ENCODE measurements at places on chromosomes 11 and 22.
A peak's percentile ranks its signal among the peaks of the same experiment; 100 is the strongest.

GRCh38 chr11:128701936-128702335 is 8.1 kb downstream of the FLI1 start:
- no peak for DNase-seq

DNA sequence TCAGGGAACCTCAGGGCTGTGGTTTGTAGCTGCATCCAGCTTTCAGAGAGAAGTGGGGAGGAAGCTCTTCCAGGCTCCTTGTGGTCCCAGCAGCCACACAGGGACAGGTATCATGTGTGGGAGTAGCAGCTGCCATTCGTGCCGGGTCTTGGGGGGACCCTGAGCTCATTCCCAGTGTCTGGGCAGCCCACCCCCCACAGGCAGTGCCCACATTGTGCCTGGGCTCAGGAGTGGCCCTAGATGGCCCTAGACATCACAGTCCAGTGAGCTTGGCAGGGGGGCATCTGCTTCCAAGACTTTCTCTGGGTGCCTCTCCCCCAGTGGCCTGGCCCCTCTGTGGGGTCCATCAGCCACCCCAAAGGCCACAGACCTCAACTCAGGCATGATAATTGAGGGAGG is 619.7 kb downstream of the BRD1 start:
- DNase-seq = no peak

DNA sequence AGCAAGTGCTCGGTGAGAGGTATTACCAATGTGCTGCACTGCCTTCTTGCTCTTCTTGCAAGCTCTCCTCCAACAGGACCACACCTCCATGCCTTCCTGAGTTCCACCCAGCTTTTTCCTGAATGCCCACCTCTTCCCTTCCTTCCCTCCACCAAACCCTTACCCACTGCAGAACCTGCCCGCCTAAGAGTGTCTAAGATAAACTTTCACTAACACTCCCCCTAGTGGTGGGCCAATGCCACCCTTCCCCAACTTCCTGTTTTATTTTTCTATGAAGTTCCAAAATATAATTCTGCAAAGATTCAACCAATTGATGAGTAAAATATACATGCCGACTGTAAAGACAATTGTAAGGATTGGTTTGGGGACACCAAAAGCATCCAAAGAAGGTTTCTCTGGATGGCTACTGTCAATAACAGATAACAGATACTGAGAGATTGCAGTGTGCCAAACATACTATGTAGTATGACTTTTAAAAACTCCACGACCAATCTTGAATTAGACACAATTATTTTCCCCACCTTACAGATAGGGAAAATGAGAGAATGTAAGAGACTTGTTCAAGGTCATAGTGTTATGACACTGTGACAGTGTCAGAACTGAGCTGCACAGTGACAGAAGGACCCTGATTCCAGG is 38.6 kb upstream of the BMAL1 start:
- DNase-seq = peak; percentile 62

- no peak for DNase-seq
These were observed 19.4 kb downstream of the TUBA8 start for GRCh38 chr22:18130018-18130417.

DNA sequence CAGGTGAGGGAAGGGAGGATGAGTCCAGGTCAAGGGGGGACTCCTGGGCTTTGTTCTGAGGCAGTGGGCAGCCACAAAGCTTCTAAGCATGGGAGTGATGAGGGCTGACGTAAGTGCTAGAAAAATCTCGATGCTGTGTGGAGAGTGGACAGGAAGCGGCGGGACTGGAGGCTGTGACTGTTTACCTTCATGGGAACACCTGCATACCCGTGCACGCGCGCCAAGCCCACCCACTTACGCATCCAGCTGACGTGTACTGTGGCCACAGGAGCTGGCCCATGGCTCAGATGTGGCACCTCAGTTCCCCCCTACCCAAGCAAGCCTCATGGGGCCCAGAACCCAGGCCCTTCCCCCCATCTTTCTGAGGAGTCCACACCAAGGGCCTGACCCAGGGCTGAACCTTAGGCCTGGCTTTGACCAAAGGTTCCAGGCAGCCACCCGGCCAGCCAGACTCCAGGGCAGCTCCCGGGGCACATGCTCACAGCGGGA is 14.0 kb downstream of the MYRF start:
- no peak for DNase-seq

GRCh38 chr11:117900121-117900648 is 23.7 kb upstream of the FXYD6 start:
- no peak for DNase-seq

- no peak for DNase-seq
These were observed 44.0 kb downstream of the KIAA1671 start for GRCh38 chr22:24996420-24996952.

DNA sequence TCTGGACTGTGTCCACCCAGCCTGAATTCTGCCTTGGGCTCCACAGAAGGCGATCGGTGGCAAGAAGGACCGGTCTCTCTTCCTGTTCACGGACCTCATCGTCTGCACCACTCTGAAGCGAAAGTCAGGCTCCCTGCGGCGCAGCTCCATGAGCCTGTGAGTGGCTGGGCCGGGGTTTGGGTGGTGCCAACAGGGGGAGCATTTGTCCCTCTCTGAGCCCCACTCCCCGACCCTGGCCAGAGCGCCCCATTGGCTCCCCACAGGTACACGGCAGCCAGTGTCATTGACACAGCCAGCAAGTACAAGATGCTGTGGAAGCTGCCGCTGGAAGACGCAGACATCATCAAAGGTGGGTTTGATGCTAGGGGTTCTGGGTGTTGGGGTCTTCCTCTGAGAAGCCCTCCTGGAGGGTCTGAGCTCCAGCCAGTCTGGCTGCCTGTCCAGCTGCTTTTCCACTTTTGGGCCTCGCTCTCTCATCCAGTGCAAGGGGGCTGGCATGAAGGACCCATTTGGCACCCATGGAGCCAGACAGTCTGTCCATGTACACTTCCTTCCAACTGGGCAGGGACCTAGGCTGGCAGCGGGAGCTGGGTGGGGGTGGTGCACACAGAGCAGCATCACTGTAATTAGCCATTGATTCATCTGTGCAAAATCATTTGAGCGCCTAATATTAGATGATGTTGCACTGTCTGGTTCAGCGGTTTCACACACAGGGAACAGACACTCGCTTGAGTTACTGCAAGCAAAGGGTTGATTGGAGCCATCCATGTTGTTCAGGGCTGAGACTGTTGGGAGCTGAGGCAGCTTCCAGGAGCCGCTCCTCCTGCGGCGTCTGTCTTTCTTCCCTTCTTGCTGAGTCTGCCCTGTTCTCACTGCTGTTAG is 19.0 kb upstream of the RELT start:
- no peak for DNase-seq

DNA sequence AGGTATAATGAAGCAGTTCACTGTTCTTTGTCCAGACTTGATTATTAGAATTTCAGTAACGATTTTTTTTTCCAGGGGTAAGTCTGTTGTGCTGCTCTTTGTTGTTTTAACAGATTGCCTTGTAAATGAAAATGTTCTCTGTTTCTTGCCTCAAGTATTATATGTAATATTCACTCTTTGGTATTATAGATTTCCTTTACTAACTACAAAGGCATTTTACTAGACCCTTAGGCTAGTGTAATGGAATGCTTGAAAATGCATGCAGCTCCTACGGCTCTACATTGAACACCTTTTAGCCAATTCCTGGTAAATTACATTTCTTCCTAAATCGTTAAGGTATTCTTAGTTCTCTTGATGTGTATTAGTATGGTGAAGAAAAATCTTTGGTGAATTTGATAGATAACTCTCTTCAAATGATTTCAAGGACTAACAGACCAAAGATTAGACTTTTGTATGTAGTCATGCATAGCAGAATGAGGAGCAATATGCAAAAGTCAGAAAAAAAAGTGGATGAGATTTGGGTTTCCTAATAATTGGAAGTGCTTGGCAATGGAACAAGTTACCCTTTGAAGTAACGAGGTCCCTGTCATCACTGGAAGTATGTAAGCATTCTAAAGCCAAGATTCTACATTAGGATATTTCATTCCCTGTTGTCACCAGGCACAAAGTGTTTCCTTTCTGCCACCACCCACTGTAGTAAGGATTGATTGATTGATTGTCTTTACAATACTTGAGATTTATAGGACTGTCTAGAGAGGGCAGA is 113.1 kb downstream of the DBX1 start:
- DNase-seq = no peak

GRCh38 chr11:66985508-66986177 is 10.5 kb downstream of the C11orf86 start:
- no peak for DNase-seq

GRCh38 chr11:83691451-83691950 is 405.3 kb upstream of the CCDC90B start:
- DNase-seq = peak; percentile 5

- DNase-seq = no peak
These were observed 31.6 kb downstream of the SLC36A4 start for GRCh38 chr11:93166194-93166593.

DNA sequence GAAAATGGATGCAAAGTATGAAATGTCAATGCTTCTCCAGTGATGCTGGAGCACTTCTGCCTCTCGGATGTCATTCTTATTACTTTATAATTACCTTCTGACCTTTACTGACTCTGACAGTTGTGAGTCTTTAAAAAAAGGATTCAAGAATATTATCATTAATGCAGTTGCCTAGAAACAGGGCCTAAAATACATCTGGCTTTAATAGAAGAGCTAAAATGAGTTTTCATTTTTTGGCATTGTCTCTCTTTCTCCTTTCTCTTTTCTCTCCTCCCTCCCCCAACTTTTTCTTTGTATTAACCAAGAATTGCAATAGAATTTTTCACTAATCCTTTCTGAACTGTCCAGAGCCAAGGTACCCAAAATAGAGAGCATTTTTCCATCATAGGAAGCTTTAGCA is 45.9 kb downstream of the FDX1 start:
- no peak for DNase-seq

- DNase-seq = no peak
These were observed 862 bp downstream of the GGA1 start for GRCh38 chr22:37609240-37610152.

DNA sequence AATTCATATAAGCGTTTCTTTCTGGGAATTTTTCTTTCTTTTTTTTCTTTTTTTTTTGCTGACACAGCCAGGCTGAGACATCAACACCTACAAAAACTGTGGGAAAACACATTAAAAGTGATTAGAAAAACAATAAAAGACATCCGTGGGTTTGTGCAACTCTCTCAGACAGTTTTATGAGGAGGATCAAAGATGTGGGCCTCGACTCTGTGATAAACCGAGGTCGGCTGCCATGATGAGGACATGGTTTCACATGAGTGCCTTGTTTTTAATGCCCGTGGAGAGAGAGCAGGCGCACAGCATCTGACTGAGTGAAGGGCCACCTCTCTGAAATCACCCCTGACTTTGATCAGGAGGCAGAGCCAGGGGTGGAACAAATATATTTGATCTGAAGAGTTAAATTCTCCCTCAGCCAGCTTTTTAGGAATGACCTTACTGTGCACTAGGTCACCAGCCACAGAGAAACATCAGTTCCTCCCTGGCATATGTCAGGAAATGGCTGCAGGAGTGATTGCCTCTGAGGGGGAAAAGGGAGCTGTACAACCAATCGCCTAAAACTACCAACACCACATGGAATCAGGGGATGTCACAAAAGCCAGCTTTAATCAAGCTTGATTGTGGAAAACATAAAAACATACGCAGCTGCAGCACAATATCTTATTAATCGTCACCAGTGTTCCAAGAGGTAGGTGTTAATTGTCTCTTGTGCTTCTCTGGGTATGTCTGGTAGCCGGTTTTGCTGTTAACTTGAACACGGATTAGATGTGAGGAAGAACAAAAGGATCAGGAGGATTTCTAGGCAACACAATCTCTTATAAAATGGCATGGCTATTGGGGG is 164.7 kb downstream of the MAML2 start:
- no peak for DNase-seq

DNA sequence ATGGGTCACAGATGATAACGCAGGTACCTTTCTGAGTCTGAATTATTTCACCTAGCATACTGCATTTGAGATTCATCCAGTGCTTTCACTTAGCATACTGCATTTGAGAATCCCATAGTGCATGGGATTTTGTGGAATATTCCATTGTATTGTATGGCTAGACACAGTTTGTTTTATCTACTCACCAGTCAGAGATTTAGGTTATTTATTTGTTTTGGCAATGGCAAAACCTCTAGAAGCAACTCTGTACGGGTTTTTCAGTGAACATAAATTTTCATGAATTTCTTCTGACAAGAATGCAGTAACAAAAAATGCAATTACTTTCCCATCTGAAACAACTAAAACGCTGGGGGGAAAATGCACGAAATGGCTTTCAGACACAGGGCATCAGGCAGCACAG is 24.3 kb downstream of the SCN4B start:
- no peak for DNase-seq

All from cardiac fibroblast (primary cell).